GOT3 (cell line): ENCODE measurements at places on chromosomes 11 and 22.

GRCh38 chr11:72642884-72643522, 31.2 kb downstream of the PDE2A start:
- DNase-seq = no peak

GRCh38 chr11:702462-703461, 3.3 kb upstream of the EPS8L2 start:
- DNase-seq = no peak

GRCh38 chr11:17906436-17906835, 106.4 kb downstream of the SERGEF start:
- DNase-seq = no peak

DNA sequence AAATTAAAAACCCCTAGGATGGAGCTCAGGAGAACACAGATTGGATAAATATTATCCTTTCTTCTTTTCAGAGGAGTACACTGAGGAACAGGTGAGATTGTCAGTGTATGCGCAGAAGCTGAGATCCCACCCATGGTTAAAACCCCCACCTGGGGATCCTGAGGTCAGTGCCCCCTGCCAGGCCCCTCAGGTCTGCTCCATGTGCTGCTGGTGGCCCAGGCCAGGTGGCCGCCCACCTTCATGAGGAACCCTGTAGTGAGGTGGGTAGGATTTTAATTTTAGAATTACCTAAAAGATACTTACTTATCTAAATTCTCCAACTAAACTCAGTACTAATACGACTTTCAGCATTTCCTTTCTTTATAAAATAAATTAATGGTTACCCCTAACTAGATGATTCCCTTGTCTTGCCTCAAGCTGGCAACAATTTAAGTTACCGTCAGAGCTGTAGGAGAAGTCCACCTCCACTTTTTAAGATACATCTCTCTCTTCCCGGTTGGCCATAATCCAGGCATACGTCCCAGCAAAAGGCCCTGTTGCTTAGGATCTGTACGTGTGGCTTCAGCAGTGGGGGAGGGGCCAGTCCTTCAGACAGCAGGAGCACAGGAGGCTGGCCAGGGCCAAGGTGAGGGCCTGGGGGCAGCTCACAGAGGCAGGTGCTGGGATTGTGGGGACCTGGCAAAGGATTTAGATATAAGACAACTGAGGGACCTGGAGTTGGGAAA, 61.5 kb upstream of the PITPNB start:
- no peak for DNase-seq

GRCh38 chr11:63840356-63841060, 1.6 kb downstream of the MARK2 start:
- no peak for DNase-seq

DNA sequence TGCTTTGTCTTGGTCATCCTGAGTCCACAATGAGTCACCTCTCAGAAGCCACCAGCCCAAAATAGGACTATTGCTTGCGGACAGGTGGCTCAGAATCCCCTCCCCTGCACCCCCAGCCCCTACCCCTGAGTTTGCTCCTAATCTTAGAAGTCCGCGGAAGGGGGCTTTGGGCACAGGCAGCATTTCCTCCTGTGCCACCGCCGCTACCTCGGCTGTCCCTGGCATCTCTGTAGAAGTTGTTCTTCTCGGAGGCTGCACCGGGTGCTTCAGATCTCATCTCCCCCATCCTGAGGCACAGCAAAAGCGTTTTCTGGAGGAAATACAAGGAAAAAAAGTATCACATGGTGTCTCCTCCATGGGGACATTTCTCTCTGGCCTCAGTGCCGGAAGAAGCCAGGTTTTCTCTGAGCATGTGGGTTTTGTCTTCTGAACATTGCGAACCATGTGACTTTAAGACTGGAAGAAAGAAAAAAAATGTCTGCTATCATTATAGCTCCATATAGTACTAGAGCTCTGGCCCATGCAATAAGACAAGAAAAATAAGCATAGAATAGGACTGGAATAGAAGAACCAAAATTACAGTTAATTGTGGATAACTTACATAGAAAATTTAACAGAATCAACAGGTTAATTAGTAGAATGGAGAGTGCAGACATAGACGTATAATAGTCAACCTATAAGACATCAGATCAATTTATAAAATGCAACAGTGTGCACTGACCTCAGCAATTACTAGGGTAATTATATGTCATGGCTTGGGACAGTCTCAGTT, 63.2 kb downstream of the SHISAL1 start:
- DNase-seq = no peak

- DNase-seq = no peak
These were observed 345.0 kb upstream of the CCDC179 start for GRCh38 chr11:23205156-23205871.

DNA sequence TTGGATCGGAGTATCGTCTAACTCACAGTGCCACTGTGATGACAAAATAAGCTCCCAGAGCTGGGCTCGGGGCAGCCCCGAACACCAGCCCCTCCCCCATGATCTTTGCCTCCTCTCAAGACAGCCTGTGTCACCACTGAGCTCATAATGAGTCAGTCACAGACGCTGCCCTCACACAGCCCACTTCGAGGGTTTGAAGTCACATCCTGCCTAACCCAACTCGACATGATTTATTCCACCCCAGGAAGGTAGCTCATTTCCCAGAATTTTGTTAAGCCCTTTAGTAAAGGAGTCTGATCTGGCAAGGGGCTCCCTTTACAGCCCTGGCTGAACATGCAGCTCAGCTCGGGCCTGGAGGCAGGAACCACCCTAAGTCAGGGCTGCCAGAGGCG, 22.8 kb downstream of the MYH9 start:
- peak; percentile 35 for DNase-seq

DNA sequence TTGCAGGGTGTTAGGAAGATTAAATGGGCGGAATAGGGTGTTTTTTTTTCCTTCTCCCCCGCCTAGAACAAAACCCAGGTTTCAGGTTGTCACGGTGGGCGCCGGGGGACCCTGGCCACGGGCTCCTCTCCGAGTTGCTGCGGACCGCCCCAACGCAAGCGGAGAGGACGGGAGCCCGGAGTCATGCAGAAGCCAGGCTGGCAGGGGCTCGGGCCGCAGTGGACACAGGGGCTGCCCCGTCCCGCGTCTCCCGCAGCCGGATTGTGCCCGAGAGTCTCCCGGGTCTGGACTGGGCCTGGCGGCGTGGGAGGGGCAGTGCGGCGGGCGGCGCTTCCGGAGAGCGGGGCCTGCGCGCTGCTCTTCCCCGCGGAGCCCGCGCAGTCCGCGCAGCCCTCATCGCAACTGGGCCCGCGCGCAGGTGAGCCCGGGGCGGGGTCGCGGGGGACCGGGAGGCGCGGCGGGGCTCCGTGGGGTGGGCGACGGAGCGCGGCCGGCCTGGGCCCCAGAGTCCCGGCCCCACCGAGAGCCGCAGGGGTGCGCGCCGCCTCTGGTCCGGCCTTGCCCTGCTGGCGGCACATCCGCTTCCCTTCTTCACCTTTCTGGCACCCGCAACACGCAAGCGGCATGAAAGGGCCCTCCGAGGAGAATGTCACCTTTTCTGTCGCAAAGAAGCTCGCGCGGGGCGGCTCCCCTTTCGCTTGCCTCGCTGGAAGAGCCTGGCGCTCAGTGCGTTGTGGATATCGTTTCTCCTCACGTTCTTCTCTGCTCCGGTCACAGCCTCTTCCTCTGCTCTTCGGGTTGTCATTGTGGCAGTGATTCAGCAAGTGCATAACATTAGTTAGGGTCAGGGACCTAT, at the start of gene TIRAP:
TIRAP (plus strand) TSS at position 358 of the 856 bp plus-strand sequence. CDS start 7,802 bp downstream, outside the sequence.
- no peak for DNase-seq

DNA sequence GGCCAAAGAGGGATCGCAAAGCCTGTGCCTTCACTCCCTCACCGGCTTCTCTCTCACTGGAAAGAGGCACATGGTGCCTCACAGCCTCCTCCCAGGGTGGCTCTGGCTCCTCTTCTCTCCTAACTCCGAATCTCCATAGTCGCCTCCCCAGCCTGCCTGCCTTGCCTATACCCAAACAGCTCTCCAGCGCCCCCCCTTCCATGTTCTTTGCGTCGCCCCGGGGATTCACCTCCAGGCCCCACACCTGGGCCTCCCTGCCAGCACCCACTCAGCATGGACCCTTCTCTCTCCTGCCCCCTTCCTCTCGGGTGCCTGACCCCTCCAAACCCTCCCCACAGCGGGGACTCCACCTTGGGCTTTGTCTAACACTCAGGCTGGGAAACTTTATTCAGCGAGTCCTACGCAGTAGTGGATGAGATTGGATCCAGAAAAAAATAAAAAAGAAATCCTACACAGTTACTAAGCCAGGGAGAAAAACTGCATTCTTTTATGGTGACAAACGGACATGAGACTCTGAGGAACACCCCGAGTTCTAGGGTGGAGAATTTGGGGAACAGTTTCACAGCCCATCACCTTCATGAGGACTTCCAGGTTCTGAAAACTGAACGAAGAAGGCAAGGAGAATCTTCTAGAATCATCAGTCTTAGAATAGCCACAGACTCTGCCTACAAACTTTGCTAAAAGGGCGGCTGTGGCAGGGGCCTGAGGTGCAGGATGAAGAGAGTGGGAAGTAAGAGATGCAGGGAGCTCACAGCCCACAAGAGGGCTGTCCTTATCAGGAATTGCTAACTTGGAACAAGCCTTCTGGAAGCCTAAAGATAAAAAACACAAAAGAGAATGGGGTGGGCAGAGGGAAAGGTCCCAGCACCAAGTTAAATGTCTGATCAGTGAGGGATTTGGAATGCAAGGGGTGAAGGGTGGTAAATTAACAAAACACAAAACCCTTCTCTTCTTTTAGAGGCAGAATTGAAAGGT, 5.3 kb downstream of the PPM1F start:
- DNase-seq = no peak
